ENCODE measurements at places on chromosomes 16 and 17. TPM values are rescaled to one million over a fixed set of nuclear protein-coding genes. Genes with fewer than 3 reads are reported as not detected.

DNA sequence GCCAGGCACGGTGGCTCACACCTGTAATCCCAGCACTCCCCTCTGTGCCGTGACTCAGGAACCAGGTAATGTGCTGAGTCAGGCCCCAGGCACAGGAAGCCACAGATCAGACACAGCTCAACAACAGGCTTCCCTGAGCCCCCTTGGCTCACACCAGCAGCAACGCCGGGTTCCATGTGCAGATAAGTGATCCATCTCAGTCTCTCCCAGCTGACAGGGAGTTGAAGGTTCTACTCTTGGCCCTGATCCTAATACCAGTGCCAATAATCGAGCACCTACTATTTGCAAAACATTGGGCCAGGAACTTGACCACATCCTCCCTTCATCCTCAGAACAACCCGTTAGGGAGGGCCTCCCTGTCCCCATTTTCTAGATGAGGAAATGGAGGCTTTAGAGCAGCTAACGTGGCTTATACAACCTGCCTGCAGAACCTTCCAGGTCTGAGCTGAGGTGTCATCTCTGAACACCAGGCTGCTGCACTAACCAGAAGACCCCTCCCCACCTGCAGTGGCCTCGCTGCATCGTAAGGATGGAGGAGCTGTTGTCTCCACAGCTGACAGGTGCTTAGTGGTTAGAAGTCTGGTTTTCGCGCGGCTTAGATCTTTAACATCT is 64.8 kb upstream of the AMZ2 start:
- no peak for DNase-seq

DNA sequence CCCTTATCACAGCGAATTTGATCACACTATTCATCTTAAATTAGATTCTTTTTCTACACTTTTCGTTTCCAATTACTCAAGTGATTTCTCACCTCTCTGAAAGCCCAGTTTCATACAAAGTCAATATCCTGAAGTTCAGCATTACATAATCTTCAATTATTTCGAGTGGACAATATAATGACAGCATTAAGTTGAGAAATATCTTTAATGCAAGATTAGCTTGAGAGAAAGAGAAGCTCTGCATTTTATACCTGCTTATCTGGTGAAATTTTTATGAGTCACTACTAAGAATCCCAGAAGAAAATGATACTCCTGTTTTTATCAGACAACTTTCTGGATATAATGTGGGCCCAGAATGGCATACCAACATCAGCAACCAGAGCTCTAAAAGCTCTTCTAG is 509.6 kb downstream of the KCNJ2 start:
- no peak for DNase-seq

- no peak for DNase-seq
Measured at GRCh38 chr17:21462237-21462636, 86.1 kb downstream of the KCNJ12 start.

DNA sequence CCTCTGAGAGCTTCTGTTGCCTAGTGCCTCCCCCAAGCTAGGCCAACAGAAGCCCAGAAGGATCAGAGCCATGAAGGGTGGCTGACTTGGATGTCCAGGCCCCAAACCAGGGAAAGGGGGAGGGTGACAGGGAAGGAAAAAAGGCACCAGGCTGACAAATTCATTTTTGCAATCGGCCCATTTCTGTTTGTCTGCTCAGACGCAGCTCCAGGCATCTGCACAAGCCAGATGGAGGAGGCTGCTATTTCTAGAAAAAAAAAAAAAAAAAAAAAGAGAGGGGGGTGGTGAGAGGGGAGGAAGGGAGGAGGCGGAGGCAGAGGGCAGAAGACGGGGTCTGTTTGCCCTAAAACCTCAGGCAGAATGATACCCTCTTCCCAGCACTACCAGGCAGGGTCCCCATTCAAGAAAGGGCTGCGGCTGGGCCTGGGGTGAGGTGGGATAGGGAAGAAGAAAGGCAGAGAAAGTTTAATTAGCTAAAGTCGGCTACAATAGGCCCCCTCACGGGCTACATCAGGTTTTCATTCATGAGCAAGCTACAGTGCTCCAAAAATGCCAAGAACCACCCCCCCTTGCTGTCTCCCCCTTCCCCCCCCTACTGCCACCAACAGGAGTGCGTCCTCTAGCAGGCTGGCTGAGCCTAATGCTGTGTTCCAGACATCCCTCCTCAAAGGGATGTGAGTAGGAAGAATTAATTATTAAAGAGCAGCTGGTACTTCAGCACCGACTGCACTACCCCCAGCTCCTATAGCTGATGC is 2.4 kb downstream of the HDAC5 start:
- no peak for DNase-seq

DNA sequence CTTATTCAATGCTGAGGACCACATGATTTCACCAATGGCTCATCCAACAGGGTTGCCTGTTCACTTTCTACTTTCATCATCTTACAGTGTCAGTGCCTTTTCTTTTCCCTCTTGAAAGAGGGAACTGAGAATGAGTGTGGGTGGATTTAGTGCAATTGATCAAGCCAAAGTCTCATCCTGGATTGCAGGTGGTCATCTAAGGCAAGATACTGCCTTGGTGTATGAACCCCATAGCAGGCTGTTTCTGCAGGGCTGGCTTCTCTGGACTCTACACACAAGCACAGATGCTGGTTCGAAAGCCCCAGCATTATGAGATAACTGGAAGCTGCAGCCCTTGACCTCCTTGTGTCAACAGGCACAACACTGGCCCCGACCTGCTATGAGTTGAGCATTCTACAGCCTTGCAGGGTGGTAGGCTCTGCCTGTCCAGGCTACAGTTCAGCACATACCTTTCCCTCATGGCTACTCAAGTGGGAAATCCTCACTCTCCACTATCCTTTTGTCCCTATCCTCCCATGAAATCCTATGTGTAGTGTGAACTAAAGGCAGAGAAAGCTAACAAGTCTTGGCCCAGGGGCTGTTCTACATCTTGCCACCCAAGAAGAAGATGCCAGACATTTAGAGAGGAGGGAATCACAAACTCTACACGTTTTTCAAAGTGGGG is 358.7 kb downstream of the SLC39A11 start:
- DNase-seq = no peak

DNA sequence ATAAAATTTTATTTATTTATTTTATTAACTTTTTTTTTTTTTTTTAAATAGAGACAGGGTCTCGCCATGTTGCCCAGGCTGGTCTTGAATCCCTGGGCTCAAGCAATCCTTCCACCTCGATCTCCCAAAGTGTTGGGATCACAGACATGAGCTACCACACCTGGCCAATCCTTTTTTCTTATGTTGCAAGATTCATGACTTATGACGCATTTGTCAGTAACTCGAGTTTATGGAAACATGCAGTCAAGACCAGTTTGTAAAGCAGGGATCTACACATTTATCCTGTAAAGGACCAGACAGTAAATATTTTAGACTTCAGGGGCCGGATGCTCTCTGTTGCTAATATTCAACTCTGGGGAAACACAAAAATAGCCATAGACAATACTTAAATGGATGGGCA is 9.4 kb upstream of the MAP2K6 start:
- no peak for DNase-seq

DNA sequence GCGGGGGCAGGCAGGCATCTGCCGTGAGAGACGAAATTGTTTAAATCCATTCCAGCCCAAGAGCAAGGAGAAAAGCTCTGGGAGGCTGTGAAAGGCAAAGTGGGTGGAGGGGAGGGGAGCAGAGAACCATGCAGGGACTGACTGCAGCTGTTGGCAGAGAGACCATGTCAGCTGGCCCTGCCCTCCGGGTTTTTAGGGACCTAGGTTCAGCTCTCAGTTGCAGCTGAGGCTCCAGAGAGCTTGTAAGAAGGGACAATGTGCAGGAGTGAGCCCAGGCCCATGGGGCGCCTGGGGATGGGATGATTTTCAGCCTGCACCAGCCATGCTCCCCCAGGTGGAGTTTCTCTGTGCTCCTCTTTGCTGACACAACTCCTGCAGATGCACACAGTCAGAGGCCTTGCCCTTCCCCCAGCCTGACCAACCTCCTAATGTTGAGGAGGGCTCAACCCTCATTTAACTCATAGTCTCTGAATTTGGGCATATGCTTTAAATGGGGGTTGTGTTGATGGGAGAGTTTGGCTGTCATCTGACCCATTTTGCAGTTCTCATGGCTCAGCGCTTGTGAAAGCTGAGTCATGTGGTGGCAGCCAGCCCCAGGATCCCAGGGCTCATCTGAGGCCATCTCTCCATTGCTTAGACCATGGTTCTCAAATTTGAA is 70.9 kb downstream of the PLXDC1 start:
- DNase-seq = no peak

GRCh38 chr17:53316073-53316472 is 506.7 kb upstream of the KIF2B start:
- DNase-seq = no peak

DNA sequence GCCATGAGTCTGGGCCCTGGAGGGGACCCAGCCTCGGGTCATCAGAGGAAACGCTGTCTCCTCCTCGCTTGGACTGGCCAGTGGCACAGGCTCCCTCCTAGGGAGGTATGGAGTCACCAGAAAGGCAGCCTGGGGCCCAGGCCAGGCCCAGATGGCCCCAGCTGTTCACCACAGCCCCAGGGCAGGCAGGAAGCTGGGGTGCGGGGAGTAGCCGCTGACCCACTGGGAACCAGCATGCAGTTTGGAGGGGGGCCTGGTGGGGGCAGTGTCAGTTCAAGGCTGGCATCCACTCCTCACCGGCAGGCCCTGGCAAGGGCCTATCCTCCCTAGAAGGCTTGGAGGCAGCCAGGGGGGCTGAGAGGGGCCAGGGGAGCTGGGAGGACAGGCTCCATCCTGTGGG is 48.8 kb downstream of the SDK2 start:
- no peak for DNase-seq

DNA sequence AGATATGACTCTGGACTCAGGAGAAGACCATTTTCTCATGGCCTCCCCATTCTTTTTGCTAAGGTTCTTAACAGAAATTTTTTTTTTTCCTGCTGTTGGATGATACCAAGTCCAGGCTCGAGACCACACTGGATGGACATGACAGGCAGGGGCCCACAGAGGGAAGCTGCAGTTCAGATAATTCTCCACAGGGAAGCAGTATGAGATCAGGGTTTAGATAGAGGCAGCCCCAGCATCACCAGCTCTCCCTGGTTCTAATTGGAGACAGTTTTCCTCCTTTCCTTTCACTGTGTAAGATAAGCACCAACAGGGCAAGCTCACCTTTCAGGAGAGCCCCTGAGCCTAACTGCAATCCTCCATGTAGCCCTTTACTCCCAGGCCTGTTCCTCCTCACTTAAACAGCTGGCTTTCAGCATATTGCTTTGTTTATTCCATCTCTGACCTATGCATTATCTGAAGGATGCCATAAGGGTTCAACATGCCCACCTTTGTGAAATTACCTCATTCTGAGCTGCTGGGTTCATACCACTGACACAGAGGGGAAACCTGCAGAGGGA is 108.1 kb downstream of the SNX11 start:
- DNase-seq = no peak

- no peak for DNase-seq
Measured at GRCh38 chr17:79608624-79608959, 2.3 kb downstream of the RBFOX3 start.

DNA sequence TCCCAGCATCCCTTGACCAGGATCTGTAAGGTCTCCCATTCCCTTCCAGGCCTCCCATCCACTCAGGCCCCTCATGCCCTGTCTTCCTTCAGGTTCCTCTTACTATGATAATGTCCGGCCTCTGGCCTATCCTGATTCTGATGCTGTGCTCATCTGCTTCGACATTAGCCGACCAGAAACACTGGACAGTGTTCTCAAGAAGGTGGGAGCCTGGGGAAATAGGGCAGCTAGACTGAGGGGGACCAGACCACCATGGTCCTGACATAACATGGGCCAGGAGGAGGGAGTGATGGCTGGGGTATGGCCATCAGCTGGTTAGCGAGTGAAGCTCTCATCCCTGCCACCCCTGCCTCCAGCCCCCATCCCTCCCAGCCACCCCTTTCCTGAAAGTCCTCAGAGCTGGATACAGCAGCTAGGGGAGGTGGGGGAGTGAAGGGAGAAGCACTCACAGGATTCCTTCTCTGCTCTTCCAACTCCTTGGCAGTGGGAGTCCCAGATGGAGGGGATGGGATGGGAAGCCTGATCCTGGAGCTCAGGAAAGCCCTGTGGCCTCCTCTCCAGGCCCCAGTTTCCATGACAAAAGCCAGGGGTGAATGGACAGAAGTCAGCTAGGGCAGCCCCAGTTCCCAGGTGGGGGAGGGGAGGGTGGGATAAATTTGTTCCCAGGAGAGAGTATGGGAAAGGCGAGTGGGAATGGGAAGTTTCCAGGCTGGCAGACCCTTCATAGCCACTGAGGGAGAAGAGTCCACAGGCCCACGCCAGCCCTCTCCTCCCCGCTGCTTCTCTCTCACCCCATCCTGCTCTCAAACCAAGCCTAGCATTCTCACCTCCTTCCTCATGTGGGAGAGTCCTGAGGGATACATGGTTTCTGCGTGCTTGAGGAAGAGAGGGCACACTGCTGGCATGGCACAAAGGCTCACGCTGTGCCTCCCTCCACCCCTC is 2.3 kb downstream of the RND2 start:
- DNase-seq = no peak

Gene RAB11FIP4
- polyA plus RNA-seq = 17.2 TPM

Gene MON1B
- 35.3 TPM for polyA plus RNA-seq

Gene CFAP20
- polyA plus RNA-seq = 69.5 TPM

Gene HSD17B2
- 12.6 TPM for polyA plus RNA-seq

Gene SOST
- polyA plus RNA-seq = 48.7 TPM

Data from left renal cortex interstitium (tissue), 4 donors.